Activated CD4-positive, alpha-beta T cell treated with anti-CD3 and anti-CD28 coated beads, Interleukin-2, amount 10 ng/mL, durations not matched to agents 24 days and 14 days (primary cell): ENCODE measurements at places on chromosomes 2 and 18.
A peak's percentile ranks its signal among the peaks of the same experiment; 100 is the strongest.

DNA sequence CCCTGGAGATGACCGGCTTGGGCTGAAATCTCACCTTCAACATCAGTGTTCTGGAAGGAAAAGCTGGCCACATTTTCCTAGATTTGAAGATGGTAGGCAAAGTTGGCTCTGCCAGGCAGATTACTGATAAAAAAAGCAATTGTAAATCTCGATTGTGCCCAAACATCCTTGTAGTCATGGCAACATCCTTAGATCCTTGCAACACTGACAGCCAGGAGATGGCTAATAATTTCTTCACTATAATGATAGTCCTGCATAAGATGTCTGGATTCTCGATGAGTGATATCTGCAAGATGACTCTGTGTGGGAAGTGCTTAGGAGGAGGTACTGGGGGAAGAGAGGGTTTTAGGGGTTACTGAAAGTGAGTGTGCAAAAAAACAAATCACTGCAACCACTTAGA, 149.1 kb downstream of the FSHR start:
- no peak overlapping the region for H3K27ac ChIP-seq
- no peaks in the 10 kb centered on the region for H3K36me3 ChIP-seq
- no peaks in the 10 kb centered on the region for H3K27me3 ChIP-seq
- no peak overlapping the region for H3K4me3 ChIP-seq

GRCh38 chr2:38528008-38528442, 74.7 kb downstream of the HNRNPLL start:
- no peaks in the 10 kb centered on the region for H3K36me3 ChIP-seq
- H3K27me3 ChIP-seq: peaks cover 44% of the 10 kb centered on the region
- peak overlapping the region; percentile 53 for H3K4me3 ChIP-seq
- peak; percentile 74 for DNase-seq
- no peak overlapping the region for H3K27ac ChIP-seq
- H3K4me1 ChIP-seq: peaks cover 5% of the 10 kb centered on the region

- H3K4me3 ChIP-seq: peak overlapping the region; percentile 94
- H3K4me1 ChIP-seq: peaks cover 27% of the 10 kb centered on the region
- H3K36me3 ChIP-seq: peaks cover 17% of the 10 kb centered on the region
- no peaks in the 10 kb centered on the region for H3K27me3 ChIP-seq
- peak overlapping the region; percentile 95 for H3K27ac ChIP-seq
Measured at GRCh38 chr18:21598726-21599584, 1.5 kb downstream of the ESCO1 start.

DNA sequence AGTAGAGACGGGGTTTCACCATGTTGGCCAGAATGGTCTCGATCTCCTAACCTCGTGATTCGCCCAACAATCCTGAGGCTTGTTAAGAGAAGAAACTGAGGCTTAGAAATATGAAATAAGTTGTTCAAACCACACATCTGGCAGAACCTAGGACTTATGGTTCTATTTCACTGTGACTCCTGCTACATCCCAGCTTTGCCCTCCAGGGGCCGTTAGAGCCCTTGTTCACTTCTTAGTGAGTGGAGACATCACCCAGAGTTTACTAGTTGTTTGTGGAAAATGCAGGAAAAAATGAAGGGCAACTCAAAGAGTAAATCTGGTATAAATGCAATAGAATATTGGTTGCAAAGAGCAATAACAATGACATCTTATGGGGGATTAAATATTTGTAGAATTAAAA, 43.9 kb downstream of the MARCHF4 start:
- H3K27ac ChIP-seq: no peak overlapping the region
- DNase-seq: no peak
- peaks cover 12% of the 10 kb centered on the region for H3K27me3 ChIP-seq
- no peaks in the 10 kb centered on the region for H3K4me1 ChIP-seq

DNA sequence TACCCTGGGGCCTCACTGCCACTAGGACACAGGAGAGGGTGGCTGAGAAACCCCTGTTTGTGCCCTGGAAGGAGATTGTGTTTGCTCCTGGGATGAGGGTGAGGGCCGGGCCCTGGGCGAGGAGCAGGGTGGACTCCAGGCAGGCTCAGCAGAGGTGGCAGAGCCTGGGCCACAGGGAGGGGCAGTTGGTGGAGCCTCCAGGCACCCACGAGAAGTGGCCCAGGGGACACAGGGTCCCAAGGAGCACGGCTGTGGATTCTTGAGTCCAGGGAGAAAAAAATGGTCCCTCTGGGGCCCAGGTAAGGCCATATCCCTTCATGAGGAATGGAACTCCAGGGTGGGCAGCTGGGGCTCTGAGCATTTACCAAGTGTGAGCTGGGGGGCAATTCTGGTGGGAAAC, 8.3 kb downstream of the MAB21L4 start:
- no peaks in the 10 kb centered on the region for H3K36me3 ChIP-seq
- H3K4me3 ChIP-seq: no peak overlapping the region
- no peak overlapping the region for H3K27ac ChIP-seq
- DNase-seq: no peak
- peaks cover 5% of the 10 kb centered on the region for H3K27me3 ChIP-seq

DNA sequence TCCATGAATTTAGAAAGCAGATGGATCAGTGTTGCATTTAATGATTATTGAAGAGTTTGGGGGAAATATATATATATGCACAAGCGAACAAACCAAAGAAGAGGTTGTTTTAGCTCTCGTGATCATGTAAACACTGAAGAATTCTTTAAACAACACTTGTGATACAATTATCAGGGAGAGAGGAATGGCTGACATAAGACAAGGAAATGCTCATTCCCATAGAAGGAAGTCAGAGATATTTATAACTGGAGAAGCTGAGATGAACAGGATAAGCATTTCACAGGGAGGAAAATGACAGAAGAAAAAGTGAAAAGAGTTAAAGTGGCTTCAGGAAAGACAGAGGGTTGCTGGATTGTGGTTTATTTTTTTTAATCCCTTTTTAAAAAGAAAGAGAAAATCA, 10.6 kb upstream of the COL6A3 start:
- H3K4me1 ChIP-seq: peaks cover 57% of the 10 kb centered on the region
- no peak overlapping the region for H3K27ac ChIP-seq
- peaks cover 35% of the 10 kb centered on the region for H3K36me3 ChIP-seq
- peaks cover 2% of the 10 kb centered on the region for H3K27me3 ChIP-seq
- no peak overlapping the region for H3K4me3 ChIP-seq
- no peak for DNase-seq
